ENCODE measurements at places on chromosomes 13 and 19.

DNA sequence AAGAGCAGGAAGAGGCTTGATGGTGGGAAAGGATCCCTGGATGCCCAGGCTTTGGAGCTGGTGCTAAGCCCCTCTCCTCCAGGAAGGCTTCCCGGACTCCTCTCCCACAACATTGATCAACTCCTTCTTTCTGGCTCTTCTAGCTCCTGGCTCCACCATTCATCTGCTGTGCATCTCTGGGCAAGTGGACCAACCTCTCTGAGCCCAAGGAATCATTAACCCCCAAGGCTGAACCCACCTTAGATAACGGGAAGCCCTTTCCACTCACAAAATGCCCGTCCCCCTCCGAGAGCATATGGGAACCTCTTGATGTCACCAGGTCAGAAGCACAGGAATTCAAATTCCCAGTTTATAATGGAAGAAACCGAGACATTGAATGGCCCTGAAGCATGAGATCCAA, 5.2 kb downstream of the SIRT6 start:
- no peak for DNase-seq

DNA sequence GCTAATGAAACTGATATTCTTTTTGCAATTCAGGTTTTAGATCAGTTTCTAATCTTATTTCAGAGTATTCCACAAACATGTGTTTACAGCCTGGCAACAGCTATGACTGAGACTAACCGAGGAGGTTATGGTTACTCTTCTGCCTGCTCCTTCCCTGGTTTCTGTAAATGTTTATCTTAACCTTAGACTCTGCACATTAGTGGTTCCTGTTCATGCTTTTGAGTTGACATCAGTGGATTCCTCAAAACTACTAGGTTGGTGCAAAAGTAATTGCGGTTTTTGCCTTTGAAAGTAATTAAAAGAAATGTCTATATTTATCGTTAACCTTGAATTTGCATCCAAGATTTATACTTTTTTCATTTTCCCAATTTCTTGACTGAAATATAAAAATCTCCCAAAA, 237.0 kb upstream of the TSHZ3 start:
- no peak for DNase-seq

DNA sequence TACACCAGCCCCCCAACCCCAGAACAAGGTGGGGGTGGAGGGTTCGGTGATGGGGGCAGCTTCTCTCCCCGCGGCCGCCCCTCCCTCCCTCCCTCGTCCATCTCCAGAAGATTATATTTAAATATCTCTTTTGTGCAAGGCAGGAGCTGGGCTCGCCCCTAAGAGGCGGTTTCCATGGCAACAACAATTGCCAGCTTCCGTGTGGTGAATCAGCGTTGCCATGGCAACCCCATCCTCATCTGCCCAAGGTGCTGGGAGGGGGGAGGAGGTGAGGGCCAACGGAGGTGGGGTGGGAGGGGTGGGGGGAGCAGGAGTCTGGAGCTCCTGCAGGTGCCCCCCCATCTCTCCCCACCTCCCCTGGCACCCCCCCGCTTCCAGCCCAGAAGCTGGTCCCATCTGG, 46.4 kb downstream of the CELF5 start:
- DNase-seq, result no peak

GRCh38 chr13:37910790-37911189, 41.2 kb upstream of the TRPC4 start:
- no peak for DNase-seq

GRCh38 chr13:24328145-24328544, 18.8 kb downstream of the C1QTNF9 start:
- no peak for DNase-seq

DNA sequence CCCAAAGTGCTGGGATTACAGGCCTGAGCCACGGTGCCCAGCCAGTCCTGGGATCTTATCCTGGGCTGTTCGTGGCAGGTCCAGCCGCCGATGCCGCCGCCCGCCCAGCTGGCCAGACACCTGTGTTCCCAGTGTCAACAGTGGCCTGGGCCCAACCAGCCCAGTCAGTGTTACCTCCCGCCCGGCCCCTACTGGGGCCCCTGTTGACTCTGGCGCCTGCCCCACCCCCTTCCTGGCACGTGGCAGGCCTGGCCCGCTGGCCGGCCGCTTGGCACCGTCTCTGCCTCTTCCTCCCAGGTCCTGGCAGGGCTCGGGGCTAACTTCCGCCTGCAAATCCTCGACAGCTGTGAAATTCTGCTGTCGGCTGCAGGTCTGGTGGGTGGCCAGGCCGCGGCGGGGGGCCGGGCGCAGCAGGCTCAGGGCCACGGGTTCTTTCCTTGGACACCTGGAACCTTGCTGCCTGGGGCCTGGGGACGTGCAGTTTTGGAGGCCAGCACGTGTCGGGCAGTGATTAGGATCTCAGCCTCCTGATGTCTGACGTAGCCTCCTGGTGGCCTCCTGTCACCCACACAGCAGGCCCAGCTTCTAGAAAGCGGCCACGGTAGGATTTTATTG, 9.1 kb downstream of the ARID3A start:
- peak; percentile 42 for DNase-seq

DNA sequence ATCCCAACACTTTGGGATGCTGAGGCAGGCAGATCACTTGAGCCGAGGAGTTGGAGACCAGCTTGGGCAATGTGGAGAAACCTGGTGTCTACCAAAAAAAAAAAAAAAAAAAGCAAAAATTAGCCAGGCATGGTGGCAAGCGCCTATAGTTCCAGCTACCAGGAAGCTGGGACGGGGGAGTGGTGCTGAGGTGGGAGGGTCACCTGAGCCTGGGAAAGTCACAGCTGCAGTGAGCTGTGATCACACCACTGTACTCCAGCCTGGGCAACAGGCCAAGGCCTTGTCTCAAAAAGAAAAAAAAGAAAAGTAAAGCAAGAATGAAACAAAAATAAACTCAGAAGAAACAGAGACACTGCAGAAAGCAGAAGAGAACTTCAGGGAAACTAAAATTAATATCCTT, 31.6 kb downstream of the MTRF1 start:
- DNase-seq, result peak; percentile 16

DNA sequence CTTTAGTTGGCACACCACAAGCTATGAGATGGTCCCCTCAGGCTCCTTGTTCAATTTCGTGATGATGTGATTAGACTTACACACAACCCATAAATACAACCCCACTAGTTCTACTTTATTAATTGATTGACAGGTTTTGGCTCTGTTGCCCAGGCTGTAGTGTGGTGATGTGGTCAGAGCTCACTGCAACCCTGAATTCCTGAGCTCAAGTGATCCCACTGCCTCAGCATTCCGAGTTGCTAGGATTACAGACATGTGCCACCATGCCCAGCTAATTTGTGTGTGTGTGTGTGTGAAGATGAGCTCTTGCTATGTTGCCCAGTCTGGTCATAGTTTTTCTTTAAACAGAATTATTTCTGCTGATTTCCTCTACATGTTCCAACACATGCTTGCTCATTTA, 17.5 kb upstream of the HTR2A start:
- DNase-seq, result no peak

GRCh38 chr19:45097776-45098520, 5.0 kb downstream of the PPP1R37 start:
- DNase-seq, result no peak

DNA sequence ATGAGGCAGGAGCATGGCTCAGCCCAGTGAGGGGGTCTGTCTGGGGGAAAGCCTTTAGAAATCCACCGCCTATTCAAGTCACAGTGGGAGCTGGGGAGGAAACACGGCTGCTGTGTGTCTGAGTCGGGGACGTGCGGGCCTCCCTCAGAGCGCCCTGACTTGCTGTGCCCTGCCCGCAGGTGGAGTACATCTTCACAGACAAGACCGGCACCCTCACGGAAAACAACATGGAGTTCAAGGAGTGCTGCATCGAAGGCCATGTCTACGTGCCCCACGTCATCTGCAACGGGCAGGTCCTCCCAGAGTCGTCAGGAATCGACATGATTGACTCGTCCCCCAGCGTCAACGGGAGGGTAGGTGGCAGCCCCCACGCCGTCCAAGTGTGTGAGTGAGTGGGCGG, 137.8 kb upstream of the MCF2L start:
- DNase-seq, result no peak

DNA sequence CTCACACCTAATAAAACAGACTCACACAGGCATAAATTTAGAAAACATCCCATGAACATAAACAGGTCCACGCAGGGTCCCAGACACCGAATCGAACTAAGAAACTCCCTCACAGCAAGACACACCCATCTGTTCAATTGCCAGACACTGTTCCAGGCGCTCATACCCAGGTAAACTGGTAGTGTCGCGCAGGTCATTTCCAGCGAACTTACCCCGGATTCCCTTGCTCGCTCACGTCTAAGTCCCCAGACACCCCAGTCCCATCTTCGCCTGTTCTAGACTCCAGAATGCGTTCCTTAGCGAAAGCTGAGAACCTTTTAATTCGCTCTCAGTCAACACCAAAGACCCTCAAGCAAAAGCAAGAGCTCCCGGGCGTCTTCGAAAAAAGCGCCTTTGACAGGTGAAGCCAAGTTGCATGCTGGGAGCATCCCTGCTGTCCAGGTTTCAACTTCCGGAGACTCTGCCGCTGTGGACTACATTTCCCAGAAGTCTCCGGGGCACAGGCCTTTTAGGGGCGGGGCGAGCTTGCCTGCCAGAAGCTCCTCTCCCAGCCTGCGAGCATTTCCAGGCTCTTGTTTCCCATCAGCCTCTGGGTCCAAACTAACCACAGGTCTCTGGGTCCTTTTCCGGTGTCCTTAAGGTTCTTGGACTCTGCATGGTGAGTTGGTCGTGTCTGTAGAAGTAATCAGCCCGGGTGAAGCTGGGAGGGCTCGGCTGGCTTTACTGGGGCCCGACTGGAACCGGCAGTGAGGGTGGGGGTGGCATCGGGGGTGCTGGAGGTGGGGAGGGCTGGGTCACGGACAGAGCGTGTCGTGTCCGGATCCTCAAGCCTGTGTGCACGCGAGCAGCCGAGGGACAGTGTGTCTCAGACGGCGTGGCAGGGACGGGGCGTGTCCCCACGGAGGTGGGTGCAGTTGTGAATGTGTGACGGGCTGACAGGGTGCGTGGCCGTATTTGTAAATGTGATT, at the start of gene ZNF283:
TSS of gene ZNF283 (plus strand) at position 535 of the 968 bp plus-strand sequence. CDS start 6,184 bp downstream, outside the sequence.
- peak; percentile 83 for DNase-seq

DNA sequence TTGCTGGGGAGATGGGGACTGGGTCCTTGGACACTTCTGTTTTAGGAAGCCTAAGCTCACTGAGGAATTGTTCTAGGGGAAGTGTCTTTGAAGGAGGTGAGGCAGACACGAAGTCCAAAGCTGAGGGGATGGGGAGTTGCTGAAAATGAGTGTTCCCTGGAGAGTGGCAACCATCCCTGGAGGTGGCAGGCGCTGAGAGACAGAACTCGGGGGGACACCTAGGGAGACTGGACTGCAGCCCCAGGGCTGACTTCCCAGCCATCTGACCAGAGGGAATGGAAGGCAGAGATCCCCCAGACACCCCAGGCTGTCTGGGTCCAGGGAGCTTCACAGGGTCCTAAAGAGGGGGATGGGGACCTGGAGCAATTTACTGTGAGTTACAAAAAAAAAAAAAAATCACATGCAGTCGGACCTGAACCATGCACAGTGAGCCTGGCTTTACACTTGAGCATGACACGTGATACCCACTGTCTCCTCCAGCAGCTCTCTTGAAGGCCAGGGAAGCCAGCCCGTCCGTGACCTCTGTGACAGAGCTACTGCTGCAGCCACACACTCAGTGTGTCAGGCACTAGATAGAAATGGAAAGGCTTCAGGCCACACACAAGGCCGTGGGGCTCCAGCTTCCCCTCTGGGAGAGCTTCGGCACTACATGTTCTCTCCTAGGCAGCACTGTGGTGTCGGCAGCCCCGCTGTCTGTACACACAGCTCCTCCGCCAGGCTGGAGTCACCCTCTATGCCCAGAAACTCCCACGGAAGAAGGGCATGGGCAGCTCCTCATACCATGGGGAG, 77.1 kb upstream of the KCTD15 start:
- DNase-seq, result no peak

- no peak for DNase-seq
Observed at GRCh38 chr19:43439032-43439708, 24.5 kb downstream of the TEX101 start.

DNA sequence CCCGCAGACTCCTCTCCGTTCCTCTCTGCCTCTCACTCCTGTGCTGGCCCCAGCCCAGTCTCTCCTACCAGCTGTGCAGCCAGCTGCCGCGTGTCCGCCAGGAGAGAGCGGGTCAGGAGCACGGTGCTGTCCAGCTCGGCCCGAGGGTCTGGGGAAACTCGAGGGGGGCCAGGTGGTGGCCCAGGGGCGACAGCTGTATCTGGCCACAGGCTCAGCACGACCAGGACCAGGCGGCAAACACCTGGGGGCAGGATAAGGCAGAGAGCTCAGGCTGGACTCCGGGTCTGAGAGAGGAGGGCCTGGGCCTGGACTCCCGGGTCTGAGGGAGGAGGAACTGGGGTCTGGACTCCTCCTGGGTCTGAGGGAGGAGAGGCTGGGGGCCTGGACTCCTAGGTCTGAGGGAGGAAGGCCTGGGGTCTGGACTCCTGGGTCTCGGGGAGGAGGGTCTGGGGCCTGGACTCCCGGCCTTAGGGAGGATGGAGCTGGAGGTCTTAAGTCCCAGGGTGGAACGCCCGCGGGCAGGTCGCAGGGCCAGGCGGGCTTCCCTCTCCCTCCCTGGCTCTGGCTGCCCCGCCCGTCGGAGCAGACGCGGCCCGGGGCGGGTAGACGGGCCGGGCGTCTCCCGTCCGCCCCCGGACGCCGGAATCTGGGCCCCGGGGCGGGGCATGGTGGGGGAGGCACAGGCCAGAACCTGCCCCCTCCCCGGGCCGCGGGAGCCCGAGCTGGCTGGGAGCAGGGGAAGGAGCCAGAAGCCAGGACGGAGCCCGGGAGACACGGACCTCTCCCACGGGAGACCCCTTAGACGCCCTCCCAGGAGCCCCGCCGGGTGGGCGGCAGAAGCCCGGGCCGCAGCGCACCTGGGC, 1.3 kb downstream of the IL11 start:
- no peak for DNase-seq

- DNase-seq, result no peak
Observed at GRCh38 chr13:45333977-45334922, 6.7 kb downstream of the TPT1 start.

GRCh38 chr19:57947088-57947418, 453 bp downstream of the ZNF256 start:
- DNase-seq, result no peak

GRCh38 chr13:50509167-50509566, 334.3 kb downstream of the DLEU7 start:
- DNase-seq, result no peak
